ENCODE measurements at places on chromosomes 2 and 18. TPM values are rescaled to one million over a fixed set of nuclear protein-coding genes. Genes with fewer than 3 reads are reported as not detected.

Gene ANO7
- 1.3 TPM for total RNA-seq

DNA sequence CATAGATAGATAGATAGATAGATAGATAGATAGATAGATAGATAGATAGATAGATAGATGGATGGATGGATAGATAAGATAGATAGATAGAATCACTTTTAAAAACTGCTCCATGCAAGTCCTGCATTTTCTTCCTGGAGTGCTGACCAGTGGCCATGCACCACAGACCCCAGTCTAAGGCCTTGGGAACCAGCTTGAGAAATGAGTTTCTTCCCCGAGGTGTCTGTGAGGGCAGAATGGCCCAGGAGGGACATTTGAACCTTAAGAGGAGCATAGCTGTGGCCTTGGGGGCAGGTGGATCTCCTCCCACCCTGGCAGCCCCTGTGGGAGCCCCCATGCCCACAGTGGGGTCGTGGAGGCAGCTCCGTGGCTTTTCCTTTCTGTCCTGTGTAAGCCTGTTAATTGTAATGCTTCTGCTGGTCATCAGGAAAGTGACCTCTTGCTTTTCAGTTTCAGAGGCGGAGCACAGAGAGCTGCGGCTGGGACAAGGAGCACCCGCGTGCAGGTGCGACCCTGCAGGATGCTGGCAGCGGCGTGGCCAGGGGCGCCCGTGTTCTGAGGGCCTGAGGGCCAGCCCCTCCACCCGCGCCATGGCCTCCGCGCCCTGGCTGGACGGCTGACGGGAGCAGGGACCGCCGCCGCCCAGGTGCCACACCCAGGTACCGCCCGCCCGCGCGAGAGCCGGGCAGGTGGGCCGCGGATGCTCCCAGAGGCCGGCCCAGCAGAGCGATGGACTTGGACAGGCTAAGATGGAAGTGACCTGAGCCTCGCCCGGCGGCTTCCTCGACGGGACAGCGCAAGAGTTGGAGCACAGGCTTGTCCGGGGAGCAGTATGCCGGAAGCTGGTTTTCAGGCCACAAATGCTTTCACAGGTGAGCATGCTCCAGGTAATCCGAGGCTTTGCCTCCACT lies 168.6 kb downstream of the LDLRAD4 start:
- DNase-seq, result no peak
- no peaks in the 10 kb centered on the region for H3K36me3 ChIP-seq
- no peaks in the 10 kb centered on the region for H3K27me3 ChIP-seq
- H3K4me1 ChIP-seq, result peaks cover 48% of the 10 kb centered on the region
- peak overlapping the region; percentile 50 for H3K27ac ChIP-seq

DNA sequence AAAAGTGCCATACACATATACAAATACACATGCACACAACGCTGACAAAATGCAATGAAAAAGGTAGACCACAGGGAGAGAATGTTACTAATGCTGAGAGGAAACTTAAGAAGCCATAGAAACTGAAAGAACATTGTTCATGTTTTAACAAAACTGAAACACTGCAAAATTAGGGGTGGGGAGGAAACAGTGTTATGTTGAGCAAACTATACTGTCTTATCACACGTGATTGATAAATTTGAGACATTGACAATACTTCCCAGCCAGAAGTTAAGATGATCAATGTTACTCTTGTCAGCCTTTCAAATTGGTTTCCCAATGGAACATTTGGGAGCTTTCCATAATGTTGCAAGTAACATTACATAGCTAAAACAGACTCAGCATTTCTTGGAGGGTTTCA lies 165.5 kb downstream of the L3MBTL4 start:
- H3K27me3 ChIP-seq, result no peaks in the 10 kb centered on the region
- no peaks in the 10 kb centered on the region for H3K36me3 ChIP-seq
- no peak overlapping the region for H3K27ac ChIP-seq
- H3K4me1 ChIP-seq, result peaks cover 3% of the 10 kb centered on the region

Gene GALR1
- total RNA-seq, result 0.06 TPM

- H3K36me3 ChIP-seq, result no peaks in the 10 kb centered on the region
- no peak overlapping the region for H3K4me3 ChIP-seq
- no peaks in the 10 kb centered on the region for H3K4me1 ChIP-seq
These were observed 56.3 kb upstream of the TMEM200C start for GRCh38 chr18:5951515-5952091.

GRCh38 chr2:152425765-152426727 lies 91.1 kb downstream of the FMNL2 start:
- H3K4me1 ChIP-seq, result peaks cover 4% of the 10 kb centered on the region
- no peak overlapping the region for H3K4me3 ChIP-seq
- no peak for DNase-seq
- no peaks in the 10 kb centered on the region for H3K27me3 ChIP-seq
- no peak overlapping the region for H3K27ac ChIP-seq

DNA sequence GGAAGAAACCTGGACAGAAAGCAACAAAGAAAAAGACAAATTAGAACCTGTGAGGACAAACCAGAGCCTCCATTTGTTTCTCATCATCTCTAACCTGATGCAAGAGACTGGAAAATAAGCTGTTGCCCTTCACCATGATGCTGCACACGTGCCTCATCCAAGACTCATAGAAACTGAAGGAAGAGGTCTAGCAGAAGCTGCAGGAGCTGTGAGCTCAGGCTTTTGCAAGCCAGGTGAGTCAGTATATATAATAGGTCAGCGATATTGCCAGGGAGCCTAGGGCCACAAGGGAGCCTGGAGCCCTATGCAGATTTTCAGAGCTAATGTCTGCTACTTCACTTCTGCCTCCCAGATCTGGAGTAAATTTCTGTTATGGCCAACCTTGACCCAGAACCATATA lies 163.1 kb downstream of the LNPK start:
- no peaks in the 10 kb centered on the region for H3K27me3 ChIP-seq
- DNase-seq, result no peak
- no peaks in the 10 kb centered on the region for H3K36me3 ChIP-seq
- H3K4me3 ChIP-seq, result no peak overlapping the region

Gene LHCGR
- total RNA-seq, result 4.6 TPM

DNA sequence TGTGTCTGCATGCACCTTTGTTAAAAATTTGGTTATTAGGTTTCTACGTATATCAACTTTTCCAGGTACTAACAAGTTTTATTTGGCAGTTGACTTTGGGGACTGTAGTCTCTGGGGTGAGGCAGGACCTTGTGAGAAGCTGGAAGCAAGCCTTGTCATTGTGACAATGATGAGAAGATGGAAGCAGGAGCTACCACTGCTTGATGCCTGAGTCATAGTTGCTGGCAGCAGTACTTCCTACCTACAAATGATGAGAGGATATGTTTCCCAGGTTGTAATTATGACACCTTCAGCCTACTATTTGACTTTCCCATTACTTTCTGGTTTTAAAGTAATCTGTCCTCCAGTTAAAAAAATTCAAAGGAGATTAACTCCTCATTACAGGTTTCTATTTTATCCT lies 516.3 kb downstream of the NRXN1 start:
- H3K36me3 ChIP-seq, result no peaks in the 10 kb centered on the region
- H3K4me1 ChIP-seq, result no peaks in the 10 kb centered on the region
- H3K27me3 ChIP-seq, result no peaks in the 10 kb centered on the region
- H3K27ac ChIP-seq, result no peak overlapping the region

- no peak for DNase-seq
- no peaks in the 10 kb centered on the region for H3K36me3 ChIP-seq
- no peak overlapping the region for H3K27ac ChIP-seq
- no peaks in the 10 kb centered on the region for H3K27me3 ChIP-seq
- H3K4me1 ChIP-seq, result no peaks in the 10 kb centered on the region
- no peak overlapping the region for H3K4me3 ChIP-seq
These were observed 1080.0 kb downstream of the DSC3 start for GRCh38 chr18:29962579-29962978.

Gene FABP1
- total RNA-seq, result not detected

Gene ABCA12
- total RNA-seq, result not detected

Gene CCDC74B
- 5.0 TPM for total RNA-seq

DNA sequence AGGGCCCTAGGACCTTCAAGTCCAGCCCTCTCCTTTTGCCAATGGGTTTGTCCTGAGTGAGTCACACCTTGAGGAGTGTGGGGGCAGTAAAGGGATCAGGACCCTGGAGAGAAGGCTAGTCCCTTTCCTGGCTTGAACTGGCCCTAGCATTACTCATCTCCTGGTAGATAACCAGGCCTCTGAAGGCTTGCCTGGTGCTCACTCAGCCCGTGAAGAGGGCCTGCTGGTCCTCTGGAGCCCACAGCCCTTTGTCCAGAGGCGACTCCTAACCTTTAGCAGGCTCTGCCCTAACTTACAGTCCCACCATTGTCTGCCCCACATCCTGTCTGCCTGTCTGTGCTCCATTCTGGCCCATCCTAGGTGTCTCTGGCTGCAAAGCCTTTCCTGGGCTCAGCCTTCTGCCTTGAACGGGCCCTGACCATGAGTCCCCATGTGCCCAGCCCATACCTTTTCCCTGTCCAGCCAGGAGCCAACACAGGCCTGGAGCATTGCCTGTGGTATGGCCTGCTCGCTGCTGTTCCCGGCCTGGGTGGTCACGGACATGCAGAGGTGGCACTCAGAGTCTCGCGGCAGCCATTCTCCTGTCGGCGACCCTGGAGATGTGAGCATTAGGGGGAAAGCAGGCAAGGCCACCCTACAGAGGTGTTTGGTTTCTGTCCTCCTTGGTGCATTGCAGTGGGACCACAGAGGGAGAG lies 5.0 kb downstream of the SFTPB start:
- no peaks in the 10 kb centered on the region for H3K27me3 ChIP-seq
- no peak overlapping the region for H3K27ac ChIP-seq
- peaks cover 26% of the 10 kb centered on the region for H3K4me1 ChIP-seq
- DNase-seq, result no peak
- H3K36me3 ChIP-seq, result no peaks in the 10 kb centered on the region
- no peak overlapping the region for H3K4me3 ChIP-seq

Gene IL1F10
- total RNA-seq, result not detected

Gene OTX1
- not detected for total RNA-seq

DNA sequence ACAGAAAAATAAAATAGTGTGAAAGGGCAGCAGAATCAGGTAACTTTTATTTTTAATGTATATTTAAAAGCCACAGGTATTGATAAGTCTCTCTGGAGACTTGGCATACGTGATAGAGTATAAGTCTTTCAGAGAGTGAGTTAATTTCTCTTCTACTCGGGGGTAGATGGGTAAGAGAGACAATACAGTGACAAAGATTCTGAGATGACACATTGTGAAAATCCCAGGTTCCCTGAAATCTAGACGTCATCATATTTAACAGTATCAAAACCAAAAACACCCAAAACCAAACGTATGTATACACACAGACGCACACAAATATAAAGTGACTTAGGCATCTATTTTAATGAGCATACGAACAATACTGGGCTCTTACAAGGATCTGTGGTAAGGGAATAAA lies 33.3 kb downstream of the NIF3L1 start:
- no peak overlapping the region for H3K4me3 ChIP-seq
- no peak for DNase-seq
- H3K4me1 ChIP-seq, result no peaks in the 10 kb centered on the region
- no peak overlapping the region for H3K27ac ChIP-seq
- H3K36me3 ChIP-seq, result peaks cover 36% of the 10 kb centered on the region

DNA sequence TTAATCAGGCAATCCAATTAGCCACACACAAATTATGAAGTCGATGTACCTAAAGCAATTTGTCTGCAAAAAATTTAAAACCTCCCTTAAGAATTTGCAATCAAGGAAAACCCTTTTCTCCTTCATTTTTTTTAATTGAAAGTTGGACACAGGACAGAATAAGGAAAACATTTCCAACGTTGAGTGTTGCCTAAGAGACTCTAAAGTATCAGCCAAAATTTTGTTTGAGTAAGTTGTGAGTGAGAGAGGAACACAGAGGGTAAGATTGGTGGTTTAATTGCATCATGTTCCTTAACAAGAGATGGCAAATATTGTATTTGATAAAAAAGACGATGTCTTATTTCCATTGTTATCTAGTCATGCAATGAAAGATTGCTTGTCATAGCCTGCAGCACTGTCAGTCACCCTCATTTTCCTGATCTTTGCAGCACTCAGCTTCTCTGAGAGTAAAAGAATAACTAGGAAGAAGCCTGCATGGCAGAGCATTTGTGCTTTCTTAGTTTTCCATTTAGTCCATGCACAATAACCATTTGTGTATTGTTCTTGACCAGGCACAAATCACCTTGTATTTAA lies 115.5 kb downstream of the ICOS start:
- no peak overlapping the region for H3K4me3 ChIP-seq
- H3K27ac ChIP-seq, result no peak overlapping the region
- DNase-seq, result no peak

DNA sequence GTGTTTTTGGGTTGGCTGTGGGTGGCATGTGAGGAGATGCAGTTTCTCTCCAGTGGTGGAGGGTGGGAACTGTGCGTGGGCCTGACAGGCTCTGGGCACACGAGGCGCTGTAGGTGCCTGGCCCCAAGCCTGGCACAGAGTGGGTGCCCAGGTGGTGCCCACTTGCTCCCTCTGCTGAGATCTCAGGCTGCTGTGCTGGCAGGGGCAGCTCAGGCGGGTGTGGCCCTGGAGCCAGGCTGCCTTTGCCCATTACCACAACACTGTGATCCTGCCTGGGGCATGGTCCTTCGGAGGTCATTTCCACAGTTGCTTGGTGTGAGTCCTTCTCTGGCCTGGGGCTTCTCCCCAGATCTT lies 20.4 kb downstream of the TSHZ1 start:
- H3K36me3 ChIP-seq, result peaks cover 4% of the 10 kb centered on the region
- DNase-seq, result no peak
- H3K4me3 ChIP-seq, result no peak overlapping the region
- no peaks in the 10 kb centered on the region for H3K27me3 ChIP-seq
- H3K4me1 ChIP-seq, result peaks cover 35% of the 10 kb centered on the region

- no peak overlapping the region for H3K4me3 ChIP-seq
- DNase-seq, result no peak
- no peak overlapping the region for H3K27ac ChIP-seq
- H3K27me3 ChIP-seq, result no peaks in the 10 kb centered on the region
These were observed 91.6 kb downstream of the PRKRA start for GRCh38 chr2:178359192-178359912.

DNA sequence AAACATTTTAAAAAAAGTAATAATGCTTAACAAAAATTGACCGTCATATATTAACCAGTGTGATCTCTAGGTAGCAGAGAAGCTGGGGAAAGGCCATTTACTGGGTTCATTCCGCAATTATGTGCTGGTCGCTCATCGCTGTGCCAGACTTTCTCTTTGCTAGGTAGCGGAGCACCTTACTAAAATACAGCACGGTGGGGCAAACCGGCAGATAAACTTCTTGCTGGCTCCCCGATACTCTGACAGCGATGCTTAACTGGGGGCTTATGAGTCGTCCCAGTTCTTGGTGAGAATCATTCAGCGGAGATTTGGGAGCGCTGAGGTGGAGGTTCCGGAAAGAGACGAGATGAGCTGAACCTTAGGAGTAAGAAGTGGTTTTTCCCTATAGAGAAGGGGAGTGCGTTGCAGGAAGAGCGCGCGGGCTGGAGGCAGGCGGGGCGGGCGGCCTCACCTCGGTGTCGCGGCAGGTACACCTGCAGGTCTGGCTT lies 605 bp downstream of the C2orf68 start:
- peaks cover 37% of the 10 kb centered on the region for H3K36me3 ChIP-seq
- DNase-seq, result no peak
- H3K4me1 ChIP-seq, result peaks cover 23% of the 10 kb centered on the region
- H3K27ac ChIP-seq, result peak overlapping the region; percentile 89
- H3K27me3 ChIP-seq, result no peaks in the 10 kb centered on the region

- no peaks in the 10 kb centered on the region for H3K4me1 ChIP-seq
- H3K27me3 ChIP-seq, result no peaks in the 10 kb centered on the region
- no peak overlapping the region for H3K27ac ChIP-seq
- no peaks in the 10 kb centered on the region for H3K36me3 ChIP-seq
- H3K4me3 ChIP-seq, result no peak overlapping the region
- DNase-seq, result no peak
These were observed 37.5 kb upstream of the STK17B start for GRCh38 chr2:196208915-196209314.

GRCh38 chr2:111118481-111118980 lies 2.2 kb upstream of the BCL2L11 start:
- H3K4me3 ChIP-seq, result peak overlapping the region; percentile 83
- peaks cover 48% of the 10 kb centered on the region for H3K4me1 ChIP-seq
- DNase-seq, result no peak
- peaks cover 6% of the 10 kb centered on the region for H3K27me3 ChIP-seq
- no peaks in the 10 kb centered on the region for H3K36me3 ChIP-seq
- peak overlapping the region; percentile 40 for H3K27ac ChIP-seq

Measured in esophagus muscularis mucosa (tissue), 4 donors.